Mesothelial cell of epicardium (in vitro differentiated cells): ENCODE measurements at places on chromosomes 1 and 21. TPM values are rescaled to one million over a fixed set of nuclear protein-coding genes. Genes with fewer than 3 reads are reported as not detected.

Gene CD84
- total RNA-seq: not detected in 3 replicates

Gene ATAD3C
- 2.2 to 3.9 TPM (median 2.9 TPM) in 3 replicates for total RNA-seq

Gene SLC44A3
- 9.2 to 13.2 TPM (median 11.2 TPM) in 3 replicates for total RNA-seq

Gene ADCY10
- 0.04 to 0.47 TPM (median 0.16 TPM) in 3 replicates for total RNA-seq

Gene ZNF648
- total RNA-seq: 0.09 to 0.23 TPM (median 0.18 TPM) in 3 replicates

Gene PACC1
- 18.6 to 21.7 TPM (median 21.1 TPM) in 3 replicates for total RNA-seq

GRCh38 chr1:77057994-77058585 lies 161.1 kb downstream of the PIGK start:
- DNase-seq: no peak
- H3K27me3 ChIP-seq: peaks cover 9% of the 10 kb centered on the region
- peaks cover 3% of the 10 kb centered on the region for H3K4me1 ChIP-seq
- H3K36me3 ChIP-seq: no peaks in the 10 kb centered on the region
- H3K4me3 ChIP-seq: no peak overlapping the region
- no peak overlapping the region for H3K27ac ChIP-seq

DNA sequence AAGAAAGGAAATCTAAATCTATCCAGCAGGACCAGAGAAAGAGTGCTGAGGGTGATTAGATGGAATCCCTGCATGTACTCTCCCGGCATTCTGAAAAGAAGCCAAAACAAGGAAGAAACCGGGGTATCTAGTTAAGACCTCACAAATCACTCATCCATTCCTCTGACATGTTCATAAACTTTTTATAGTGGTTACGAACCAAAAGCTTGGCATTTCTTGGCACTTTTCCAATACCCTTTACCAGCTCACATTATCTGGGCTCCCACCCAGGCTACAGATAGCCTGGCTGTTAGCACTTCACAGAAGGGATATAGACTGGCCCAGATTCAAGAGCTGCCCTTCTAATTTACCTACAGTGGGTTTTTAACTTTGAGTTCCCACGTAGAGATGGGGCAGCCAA lies 1.8 kb upstream of the C1orf74 start:
- no peak for DNase-seq
- H3K4me3 ChIP-seq: no peak overlapping the region
- H3K4me1 ChIP-seq: peaks cover 25% of the 10 kb centered on the region
- peaks cover 14% of the 10 kb centered on the region for H3K27me3 ChIP-seq

DNA sequence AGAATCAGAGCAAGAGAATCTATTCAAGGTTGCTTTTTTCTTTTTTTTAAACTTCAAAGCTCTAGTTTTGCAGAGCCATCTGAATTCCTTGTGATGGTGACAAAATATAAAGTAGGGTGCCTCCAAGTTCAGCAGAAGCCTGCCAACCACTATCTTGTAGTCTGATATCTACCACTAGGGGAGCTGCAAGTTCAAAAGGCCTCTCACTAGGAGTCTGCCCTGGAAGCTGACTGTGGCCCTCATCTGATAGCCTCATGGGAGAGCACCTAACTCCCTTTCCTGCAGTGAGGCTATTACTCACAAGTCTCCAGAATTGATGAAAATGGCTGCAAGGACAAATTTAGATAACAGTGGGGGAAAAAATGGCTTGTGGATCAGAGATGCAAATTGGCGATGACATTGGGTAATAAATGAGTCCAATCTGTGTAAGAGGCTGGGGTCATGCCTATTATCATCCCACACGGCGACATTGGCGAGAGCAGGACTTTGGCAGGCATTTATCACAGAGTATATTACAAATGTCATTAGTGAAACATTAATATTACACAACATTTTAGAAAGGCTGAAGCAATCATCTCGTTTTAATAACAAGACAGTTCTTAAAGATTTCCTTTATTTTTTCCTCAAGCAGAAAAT lies 10.7 kb upstream of the ZP4 start:
- no peaks in the 10 kb centered on the region for H3K27me3 ChIP-seq
- no peaks in the 10 kb centered on the region for H3K36me3 ChIP-seq
- peaks cover 4% of the 10 kb centered on the region for H3K4me1 ChIP-seq
- H3K4me3 ChIP-seq: no peak overlapping the region
- DNase-seq: no peak
- no peak overlapping the region for H3K27ac ChIP-seq

DNA sequence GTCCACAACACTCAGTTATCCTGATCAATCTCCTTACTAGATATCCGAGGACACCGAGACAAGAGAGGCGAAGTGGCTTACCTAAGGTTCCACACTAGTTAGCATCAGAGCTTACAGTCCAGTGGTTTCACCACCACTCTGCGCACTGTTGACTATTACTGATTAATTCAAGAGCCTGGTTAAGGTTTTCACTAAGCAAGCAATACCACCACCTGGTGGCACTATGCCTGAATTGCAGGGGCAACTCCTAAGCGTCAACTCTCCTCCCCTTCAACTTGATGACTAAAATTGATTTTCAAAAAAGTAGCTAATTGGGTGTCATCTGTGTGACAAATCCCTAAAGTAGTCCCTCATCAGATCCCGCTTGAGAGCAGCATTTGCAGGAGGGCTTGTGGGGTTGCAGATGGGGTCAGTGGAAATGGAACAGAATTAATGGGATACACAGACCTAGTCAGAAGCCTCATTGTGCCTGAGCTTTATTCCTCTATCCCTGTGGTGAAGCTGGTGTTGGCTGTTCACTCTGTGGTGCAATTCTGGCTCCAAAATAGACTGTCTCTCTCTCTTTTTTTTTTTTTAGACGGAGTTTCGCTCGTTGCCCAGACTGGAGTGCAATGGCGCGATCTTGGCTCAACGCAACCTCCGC lies 9.1 kb downstream of the TTC22 start:
- no peak for DNase-seq
- no peaks in the 10 kb centered on the region for H3K36me3 ChIP-seq
- H3K27me3 ChIP-seq: peaks cover 10% of the 10 kb centered on the region
- H3K4me1 ChIP-seq: peaks cover 46% of the 10 kb centered on the region

GRCh38 chr1:183021405-183022201 lies 1.6 kb upstream of the LAMC1 start:
- H3K27me3 ChIP-seq: no peaks in the 10 kb centered on the region
- no peak for DNase-seq
- H3K27ac ChIP-seq: peak overlapping the region; percentile 97
- H3K4me3 ChIP-seq: peak overlapping the region; percentile 77

DNA sequence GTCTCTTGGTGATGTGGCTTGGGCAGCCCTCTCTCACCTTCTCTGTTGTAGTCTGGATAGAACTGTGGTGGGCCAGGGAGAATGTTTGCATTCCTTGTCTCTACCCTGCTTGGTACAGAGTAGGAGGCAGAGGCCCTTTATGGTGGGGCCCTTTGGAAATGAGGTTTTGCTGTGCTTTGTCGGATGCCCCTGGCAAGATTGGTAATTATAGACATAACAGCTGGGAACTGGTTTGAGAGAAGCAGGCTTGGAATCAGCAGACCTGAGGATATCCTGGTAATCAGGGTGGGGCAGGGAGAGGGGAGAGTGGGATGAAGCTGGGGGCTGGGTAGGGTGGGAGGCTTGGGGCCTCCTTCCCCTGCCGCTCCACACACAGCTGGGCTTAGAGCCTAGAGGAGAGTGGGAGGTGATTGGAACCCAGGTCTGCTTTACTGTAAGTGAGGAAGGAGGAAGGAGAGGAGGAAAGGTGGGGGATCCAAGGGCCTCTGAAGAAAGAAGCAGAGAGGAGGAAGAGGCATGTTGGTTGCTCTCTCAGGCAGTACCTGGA lies 5.0 kb downstream of the VANGL2 start:
- H3K27me3 ChIP-seq: no peaks in the 10 kb centered on the region
- H3K4me3 ChIP-seq: no peak overlapping the region
- no peak for DNase-seq
- peak overlapping the region; percentile 51 for H3K27ac ChIP-seq
- H3K4me1 ChIP-seq: peaks cover 60% of the 10 kb centered on the region

DNA sequence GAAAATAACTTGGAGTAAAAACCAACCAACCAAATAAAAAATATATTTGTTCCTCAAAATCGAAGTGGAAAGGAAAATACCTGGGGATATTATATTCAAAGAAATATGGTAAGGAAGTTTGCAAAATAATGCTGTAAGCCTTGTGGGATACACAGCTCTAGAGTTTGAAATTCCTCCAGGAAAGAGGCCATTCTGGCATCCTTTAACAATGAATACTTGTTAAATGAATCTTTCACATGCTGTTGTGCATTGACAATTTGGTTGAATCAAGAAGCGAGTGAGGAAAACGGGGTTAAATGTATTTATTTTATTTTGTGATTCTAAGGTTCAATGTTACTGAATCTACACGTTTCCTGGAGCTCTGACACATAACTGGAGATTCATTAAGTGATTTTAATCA lies 30.5 kb upstream of the NTNG1 start:
- no peaks in the 10 kb centered on the region for H3K4me1 ChIP-seq
- no peak overlapping the region for H3K4me3 ChIP-seq
- no peak overlapping the region for H3K27ac ChIP-seq
- H3K27me3 ChIP-seq: no peaks in the 10 kb centered on the region
- no peak for DNase-seq

- H3K27me3 ChIP-seq: no peaks in the 10 kb centered on the region
- peak overlapping the region; percentile 95 for H3K27ac ChIP-seq
- peaks cover 65% of the 10 kb centered on the region for H3K4me1 ChIP-seq
- DNase-seq: no peak
- no peaks in the 10 kb centered on the region for H3K36me3 ChIP-seq
- peak overlapping the region; percentile 33 for H3K4me3 ChIP-seq
Measured at GRCh38 chr21:37458669-37459276, 92.2 kb downstream of the DYRK1A start.

- H3K27ac ChIP-seq: peak overlapping the region; percentile 79
- H3K36me3 ChIP-seq: peaks cover 3% of the 10 kb centered on the region
- DNase-seq: no peak
- peaks cover 35% of the 10 kb centered on the region for H3K4me1 ChIP-seq
- H3K4me3 ChIP-seq: peak overlapping the region; percentile 78
- no peaks in the 10 kb centered on the region for H3K27me3 ChIP-seq
Measured at GRCh38 chr1:1021010-1021919, 1.3 kb downstream of the AGRN start.

DNA sequence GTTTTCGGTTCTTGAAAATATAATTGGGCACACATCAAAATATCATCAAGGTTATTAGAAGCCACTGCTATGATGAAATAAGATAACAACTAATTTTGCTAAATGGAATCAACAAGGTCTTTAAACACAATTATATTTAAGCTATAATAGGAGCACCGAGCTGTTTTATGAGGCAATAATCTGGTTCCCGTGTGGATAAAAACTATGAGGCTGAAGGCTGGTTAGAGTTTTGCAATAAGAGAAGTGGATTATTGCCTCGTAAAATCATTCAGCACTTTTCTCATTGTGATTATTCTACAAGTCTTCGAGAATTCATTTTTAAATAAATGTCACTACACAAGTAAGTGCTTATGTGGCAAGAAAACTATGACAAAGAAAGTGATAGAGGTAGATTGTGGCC lies 975.7 kb upstream of the ADGRL2 start:
- no peaks in the 10 kb centered on the region for H3K4me1 ChIP-seq
- H3K4me3 ChIP-seq: no peak overlapping the region
- no peak overlapping the region for H3K27ac ChIP-seq
- H3K36me3 ChIP-seq: no peaks in the 10 kb centered on the region

DNA sequence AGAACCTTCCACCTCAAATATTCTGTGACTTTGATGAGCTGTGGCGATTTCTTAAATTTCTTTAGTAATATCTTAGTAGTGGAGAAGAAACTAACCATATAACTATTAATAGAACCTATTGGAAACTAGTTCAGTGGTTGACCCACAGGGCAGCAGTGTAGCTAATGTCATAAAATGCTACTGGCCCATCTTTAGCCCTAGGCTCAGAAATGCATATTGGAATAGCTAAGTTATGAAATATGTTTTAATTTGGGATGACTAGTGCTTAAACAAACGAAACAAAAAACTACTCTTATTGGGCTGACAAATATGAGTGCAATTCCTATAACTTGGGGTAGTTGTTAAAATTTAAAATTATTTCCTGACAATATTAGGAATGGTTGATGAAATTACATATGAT lies 20.2 kb downstream of the MACO1 start:
- no peaks in the 10 kb centered on the region for H3K27me3 ChIP-seq
- peaks cover 15% of the 10 kb centered on the region for H3K4me1 ChIP-seq
- H3K27ac ChIP-seq: no peak overlapping the region
- no peak for DNase-seq
- no peak overlapping the region for H3K4me3 ChIP-seq

DNA sequence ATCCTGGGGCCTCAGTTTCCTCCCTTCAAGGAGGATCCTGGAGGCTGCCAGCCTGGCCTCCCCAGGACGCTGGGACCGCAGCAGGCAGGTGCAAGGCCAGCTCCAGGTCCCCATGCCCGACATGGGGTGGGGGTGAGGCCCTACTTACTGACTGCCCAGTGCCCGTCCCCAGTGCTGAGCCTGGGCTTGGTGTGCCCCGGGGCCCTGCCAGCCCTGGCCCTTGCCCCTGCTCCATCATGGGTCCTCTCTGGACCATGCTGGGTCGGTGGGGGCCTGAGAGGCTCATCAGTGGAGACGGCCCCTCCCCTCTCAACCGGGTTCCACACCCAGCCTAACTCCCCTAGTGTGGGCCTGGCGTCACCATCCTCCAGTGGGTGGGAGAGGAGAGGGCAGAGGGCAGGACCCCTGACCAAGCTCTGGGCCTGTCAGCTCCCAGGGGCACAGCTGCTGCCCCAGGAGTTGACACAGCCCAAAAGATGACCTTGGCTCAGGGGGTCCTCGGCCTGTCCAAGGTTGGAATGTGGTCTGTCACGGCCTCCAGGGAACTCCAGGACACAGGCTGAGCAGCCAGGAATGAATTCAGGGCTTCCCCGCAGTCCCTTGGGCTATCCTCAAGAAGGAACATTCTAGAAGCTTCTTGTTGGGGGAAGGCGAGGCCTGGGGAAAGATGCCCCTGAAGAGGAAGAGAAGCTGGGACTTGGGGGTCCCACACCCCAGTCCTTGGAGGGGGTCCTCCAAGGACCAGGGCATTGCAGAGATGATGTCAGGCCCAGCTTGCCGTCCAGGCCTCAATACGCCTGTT lies 17.6 kb upstream of the ARF1 start:
- no peak overlapping the region for H3K27ac ChIP-seq
- H3K27me3 ChIP-seq: peaks cover 66% of the 10 kb centered on the region
- DNase-seq: no peak
- no peaks in the 10 kb centered on the region for H3K36me3 ChIP-seq
- no peak overlapping the region for H3K4me3 ChIP-seq

- peaks cover 10% of the 10 kb centered on the region for H3K4me1 ChIP-seq
- no peak overlapping the region for H3K27ac ChIP-seq
- H3K36me3 ChIP-seq: no peaks in the 10 kb centered on the region
- H3K4me3 ChIP-seq: no peak overlapping the region
Measured at GRCh38 chr1:110235834-110236682, 25.9 kb downstream of the KCNC4 start.

DNA sequence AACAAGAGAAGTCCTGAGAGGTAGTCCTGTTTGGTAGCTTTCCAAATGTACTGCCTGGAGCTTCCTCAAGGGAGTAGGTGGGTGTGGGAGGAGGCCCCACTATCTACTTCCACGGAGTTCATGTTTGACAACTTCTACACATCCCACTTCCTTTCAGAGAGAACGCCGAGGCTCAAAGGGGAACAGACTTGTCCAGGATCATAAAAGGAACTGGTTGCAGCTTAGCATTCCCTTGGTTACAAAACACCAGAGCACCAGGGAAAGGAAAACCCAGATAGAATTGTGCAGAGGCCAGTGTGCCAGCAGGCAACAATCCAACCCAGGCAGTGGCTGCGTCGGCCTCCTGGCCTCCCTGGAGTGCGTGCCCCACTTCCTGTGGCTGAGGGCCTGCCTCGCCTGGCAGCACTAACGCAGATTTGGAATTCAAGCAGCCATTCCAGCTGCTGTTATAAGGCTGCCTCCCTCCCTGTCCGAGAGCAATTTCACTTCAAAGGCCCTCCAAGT lies 4.2 kb upstream of the RAP1GAP start:
- peaks cover under 1% of the 10 kb centered on the region for H3K36me3 ChIP-seq
- no peak overlapping the region for H3K4me3 ChIP-seq
- peak overlapping the region; percentile 81 for H3K27ac ChIP-seq
- H3K4me1 ChIP-seq: peaks cover 46% of the 10 kb centered on the region
